ENCODE measurements at places on chromosomes 1 and 21.

DNA sequence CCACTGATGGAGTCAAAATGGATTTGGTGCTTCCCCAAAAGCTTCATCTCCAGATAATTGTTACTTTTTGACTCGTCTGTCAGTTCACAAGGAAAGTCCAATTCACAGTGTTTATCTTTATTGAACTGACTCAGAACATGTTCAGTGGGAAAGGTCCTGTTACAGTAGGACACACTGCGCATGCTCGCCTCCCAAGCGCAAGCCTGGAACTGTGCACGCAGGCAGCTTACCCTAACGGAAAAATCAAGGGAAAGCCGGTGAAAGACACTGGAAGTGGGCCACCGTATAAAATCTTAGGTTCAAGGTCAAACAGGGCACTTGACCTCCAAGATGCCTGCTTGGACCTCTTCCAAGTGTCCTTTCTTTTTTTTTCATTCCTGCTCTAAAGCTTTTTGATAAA, 174.6 kb downstream of the USP25 start:
- DNase-seq = no peak

- no peak for DNase-seq
Measured at GRCh38 chr1:3912809-3913685, 13.0 kb upstream of the C1orf174 start.

- no peak for DNase-seq
Measured at GRCh38 chr1:157004806-157005205, 40.7 kb downstream of the ARHGEF11 start.

- no peak for DNase-seq
Measured at GRCh38 chr1:205954819-205955404, 11.7 kb upstream of the SLC26A9 start.

- DNase-seq = no peak
Measured at GRCh38 chr1:229034342-229034741, 236.6 kb upstream of the RAB4A start.

DNA sequence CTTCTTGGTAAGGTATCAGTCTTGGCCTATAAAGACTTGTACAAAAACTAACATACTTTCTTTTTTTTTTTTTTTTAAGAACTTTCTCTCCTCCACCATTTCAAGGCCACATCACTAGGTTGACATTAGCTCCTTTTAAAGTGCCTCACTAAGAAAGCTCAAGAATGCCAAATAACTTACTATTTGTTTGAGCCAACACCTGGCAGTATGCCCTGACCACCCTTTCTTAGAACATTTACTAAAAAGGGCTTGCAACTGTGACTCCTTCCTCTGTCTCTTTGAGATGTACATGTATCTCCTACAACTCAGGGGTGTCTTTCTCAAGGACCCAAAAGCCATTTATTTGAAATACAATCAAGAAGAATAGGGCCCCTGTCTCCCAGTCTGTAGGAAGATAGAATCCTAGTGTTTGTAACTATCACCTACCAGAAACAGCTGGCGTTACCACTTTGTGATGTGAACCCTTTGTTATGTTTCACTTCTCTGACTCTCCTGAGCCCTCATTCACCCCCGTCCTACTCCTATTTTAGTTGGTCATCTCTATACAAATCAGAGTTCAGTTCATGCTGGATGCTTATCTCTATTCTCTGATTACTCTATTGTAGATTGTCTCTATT, 12.2 kb upstream of the SAMD13 start:
- no peak for DNase-seq

GRCh38 chr1:197307551-197307950, 39.5 kb downstream of the CRB1 start:
- no peak for DNase-seq

DNA sequence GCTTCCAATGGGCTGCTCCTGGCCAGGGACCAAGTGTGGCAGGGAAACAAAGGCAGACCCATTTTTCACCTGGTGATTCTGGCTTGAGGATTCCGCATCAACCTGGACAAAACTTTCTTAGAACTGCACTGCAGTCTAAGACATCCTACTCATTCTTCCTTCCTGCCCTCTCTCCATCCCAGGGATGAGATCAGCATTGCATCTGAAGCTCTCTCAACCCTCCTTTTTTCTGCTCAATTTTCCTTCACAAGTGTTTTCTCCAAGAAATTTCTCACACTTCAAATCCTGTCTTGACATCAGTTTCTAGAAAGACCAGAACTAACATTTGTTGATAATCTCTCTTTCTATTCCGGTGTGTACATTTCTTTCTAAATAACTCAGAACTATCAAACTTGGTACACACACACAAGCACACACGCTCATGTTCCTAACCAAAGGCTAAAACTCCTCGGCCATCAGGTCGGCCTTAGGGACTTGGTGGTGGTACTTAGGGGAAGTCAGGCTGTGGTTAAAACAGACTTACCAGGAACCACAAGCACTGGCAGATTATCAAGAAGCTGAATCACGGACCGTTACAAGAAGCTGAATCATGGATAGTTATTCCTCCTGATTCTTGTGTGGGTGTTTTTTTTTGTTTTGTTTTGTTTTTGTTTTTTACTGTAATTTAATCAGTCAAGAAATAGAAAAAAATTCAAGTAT, 21.0 kb upstream of the CXADR start:
- DNase-seq = no peak

DNA sequence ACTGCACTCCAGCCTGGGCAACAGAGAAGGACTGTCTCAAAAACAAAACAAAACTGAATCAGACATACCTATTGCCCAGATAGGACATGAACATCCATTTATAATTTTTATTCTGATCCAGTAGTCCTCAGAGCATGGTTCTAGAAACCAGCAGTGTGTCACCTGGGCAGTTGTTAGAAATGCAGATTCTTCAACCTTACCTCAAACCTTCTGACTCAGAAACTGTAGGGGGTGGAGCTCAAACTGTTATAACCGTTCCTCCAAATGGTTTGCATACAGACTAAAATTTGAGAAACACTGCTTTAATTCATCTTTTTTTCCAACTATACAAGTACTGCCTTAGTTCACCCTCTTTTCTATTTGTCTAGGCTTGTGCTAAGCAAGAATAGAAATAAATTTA, 6.0 kb downstream of the NASP start:
- DNase-seq = no peak

DNA sequence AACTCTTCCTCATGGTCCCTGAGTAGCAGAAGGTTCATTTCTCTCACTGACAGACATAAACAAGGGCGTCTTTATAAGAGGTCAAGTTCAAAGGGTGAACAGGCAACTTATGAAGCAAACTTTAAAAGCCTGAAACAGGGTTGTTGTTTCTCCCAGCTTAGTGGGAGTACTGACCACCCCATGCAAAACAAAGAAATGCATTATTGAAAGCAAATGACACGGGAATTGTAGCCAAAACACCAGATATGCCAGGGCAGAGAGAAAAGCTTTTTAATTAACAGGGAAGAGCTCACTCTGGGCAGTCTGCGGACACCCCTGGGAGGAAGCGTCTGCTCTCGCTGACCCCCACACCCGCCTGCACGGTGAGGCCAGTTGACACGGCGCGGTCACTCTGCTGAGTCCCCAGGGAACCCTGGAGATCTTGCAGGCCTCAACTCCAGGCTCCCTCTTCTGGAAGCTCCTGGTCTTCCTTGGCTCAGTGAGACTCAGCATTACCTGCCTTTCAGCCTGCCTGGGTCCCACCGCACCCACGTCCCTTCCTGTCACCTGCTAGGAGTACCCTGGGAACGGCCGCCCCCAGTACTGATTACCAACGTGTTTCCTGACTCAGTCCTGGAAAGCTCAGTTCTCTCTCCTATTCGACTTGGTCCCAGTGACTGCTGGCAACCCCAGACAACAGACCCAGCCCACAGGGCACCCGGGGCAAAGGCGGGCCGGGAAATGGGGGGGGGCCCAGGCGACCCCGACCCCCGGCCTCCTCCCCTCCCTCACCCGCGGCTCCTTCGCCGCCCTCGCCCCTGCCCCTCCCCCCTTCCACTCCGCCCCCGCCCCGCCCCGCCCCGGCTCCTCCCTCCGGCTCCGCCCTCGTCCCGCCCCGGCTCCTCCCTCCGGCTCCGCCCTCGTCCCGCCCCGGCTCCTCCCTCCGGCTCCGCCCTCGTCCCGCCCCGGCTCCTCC, 972 bp downstream of the CFAP410 start:
- DNase-seq = no peak

DNA sequence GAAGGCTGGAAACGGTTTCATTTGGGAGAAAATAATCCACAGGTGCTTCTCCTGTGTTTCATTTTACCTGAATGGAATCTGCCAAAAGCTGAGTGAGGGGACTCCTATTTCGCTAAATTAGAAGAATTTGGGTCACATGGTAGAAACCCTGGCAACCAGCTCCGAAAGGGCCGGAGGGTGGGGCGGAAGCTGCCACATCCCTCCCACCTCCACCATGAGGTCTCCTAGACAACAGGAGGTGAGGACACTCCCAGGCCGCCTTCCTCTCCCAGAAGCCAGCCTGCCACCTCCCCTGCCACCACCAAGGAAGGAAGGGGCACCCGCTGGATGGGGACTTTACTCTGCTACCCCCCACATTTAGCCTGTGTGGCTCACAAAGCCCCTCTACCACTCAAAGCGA, 199.9 kb upstream of the ZC3H12A start:
- DNase-seq = no peak

- peak; percentile 22 for DNase-seq
Measured at GRCh38 chr1:157992031-157992832, 1.2 kb upstream of the KIRREL1 start.

- DNase-seq = no peak
Measured at GRCh38 chr1:93816970-93817678, 61.9 kb downstream of the DNTTIP2 start.

- no peak for DNase-seq
Measured at GRCh38 chr1:159854116-159854692, 8.3 kb downstream of the VSIG8 start.

DNA sequence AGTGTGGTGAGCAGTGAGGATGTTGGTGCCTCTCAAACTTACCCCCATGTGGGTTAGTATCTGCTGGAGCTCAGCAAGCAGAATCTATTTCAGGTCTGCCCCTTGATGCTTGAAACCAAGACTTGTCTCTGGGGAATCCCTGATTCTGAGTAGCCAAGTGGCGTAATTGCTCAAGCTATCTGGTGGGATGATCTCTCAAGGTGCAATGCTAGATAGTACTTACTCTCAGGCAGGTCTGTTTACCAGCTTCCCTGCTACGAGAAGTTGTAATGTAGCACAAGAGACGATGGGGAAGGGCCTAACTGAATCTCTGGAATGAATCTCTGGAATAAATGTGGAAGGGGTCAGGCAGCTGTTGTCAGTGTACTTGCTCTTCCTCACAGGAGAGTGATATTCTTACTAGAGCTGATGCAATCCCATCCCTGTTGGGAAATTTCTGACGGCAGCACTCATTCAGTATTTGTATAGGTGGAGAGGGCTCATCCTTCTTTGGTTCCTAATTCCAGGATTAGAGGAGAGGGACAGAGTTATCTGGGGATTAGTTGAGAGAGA, 65.4 kb downstream of the MACF1 start:
- no peak for DNase-seq

GRCh38 chr1:60981357-60981756, 101.0 kb upstream of the NFIA start:
- DNase-seq = no peak

- DNase-seq = no peak
Measured at GRCh38 chr1:39205781-39206464, 1.4 kb downstream of the MACF1 start.

DNA sequence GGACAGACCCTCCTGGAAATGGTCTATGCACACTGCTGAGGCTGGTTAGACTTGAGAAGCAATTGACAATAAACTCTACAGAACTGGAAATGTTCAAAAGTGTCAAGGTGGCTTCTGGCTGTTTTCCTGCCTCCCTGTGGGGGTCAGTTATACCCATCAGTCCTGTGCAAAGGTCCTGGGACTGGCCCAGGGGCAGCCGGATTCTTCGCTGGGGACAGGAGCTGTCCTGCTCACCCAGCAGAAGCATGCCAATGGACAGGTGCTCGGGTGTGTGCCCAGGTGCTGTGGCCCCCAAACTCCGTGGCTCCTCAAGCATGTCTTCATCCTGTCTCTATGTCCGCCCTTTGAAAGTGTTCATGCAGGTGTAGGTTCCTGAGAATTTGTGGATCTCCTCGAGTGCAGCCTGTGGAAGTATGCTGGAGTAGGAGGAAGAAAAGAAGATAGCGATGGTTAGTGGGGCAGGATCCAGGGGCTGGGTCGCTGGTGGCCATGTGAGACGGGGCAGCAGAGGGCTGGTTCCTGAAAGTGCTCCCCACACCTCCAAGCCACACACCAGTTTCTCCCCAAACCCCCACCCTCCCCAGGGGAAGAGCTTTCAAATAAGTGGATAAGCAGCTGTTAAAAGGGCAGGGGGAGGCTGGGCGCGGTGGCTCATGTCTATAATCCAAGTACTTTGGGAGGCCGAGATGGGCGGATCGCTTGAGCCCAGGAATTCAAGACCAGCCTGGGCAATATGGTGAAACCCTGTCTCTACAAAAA, 49.8 kb downstream of the DHRS3 start:
- no peak for DNase-seq

DNA sequence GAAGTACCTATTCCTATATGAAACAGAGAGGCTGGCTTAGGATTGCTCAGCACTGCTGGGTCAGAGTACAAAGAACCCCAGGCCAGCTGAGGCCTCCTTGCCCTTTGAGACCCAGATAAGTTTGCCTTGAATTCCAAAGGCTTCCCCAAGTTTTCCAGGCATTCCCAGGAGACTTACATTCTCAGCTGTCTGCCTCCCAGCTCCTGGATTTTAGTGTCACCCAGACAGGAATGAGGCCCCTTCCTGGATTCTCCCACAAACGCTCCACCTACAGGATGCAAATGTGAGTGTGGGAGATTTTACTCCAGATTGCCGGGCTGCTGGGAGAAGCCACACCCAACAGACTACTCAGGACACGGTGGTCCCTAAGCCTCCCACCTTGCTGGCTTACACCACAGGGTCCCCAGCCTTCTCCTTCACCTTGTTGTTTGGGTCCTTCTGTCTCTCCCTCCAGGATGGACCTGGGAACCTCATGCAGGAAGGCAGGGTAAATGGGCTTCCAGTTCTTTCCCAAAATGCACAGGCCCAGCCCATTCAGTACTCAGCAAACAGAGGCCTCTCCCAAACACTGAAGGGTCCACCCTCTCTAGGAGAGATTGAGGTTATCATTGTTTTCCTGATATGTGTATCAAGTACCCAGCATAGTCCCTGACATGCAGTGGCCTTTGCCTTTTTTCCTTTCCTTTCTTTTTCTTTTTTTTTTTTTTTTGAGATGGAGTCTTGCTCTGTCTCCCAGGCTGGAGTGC, 10.6 kb downstream of the RHBG start:
- DNase-seq = no peak

- no peak for DNase-seq
Measured at GRCh38 chr1:187787736-187788135, 959.0 kb downstream of the PLA2G4A start.

GRCh38 chr1:162272419-162272818, 104.2 kb downstream of the SPATA46 start:
- DNase-seq = no peak

GRCh38 chr1:241077386-241078147, 279.4 kb downstream of the RGS7 start:
- no peak for DNase-seq

Data from T-helper 1 cell (primary cell).